ENCODE measurements at places on chromosomes 7 and 10.

- no peak for DNase-seq
Measured at GRCh38 chr10:117818721-117819120, 228.0 kb downstream of the RAB11FIP2 start.

- DNase-seq, result no peak
Measured at GRCh38 chr7:48458701-48459524, 287.7 kb downstream of the ABCA13 start.

DNA sequence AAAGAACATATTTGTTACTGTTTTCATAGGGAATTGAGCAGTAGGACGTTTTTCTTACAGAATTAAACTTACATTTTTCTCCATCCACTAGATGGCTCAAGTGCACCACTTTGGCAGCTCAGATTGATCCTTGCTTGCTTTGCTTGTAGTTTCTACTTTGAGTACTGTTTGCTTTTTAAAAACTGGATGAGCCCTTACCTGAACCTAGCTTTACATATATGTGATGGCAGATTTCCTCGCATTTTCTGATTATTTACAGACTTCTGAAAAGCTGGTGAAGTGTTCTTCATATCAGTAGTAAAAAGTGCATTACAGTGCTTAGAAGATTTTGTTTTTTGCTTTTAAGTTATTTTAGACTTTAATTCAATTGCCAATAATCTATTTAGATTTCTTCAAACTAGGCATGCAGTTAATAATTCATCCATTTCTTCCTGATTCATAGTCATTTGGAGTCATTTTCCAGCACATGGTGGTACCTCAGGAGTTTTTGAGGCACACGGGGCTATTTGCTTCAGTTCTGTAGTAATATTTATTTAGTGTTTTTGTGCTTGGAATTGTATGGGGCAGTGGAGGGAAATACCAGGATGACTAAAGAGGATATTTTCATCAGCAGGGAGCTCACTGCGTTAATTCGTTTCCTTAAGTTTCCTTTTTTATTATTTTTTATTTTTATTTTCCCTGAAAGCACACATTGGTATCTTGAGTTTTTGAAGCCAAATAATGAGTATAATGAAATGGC lies 57.3 kb downstream of the MAPK8 start:
- no peak for DNase-seq

GRCh38 chr7:116162254-116162653 lies 48.1 kb upstream of the TES start:
- no peak for DNase-seq

DNA sequence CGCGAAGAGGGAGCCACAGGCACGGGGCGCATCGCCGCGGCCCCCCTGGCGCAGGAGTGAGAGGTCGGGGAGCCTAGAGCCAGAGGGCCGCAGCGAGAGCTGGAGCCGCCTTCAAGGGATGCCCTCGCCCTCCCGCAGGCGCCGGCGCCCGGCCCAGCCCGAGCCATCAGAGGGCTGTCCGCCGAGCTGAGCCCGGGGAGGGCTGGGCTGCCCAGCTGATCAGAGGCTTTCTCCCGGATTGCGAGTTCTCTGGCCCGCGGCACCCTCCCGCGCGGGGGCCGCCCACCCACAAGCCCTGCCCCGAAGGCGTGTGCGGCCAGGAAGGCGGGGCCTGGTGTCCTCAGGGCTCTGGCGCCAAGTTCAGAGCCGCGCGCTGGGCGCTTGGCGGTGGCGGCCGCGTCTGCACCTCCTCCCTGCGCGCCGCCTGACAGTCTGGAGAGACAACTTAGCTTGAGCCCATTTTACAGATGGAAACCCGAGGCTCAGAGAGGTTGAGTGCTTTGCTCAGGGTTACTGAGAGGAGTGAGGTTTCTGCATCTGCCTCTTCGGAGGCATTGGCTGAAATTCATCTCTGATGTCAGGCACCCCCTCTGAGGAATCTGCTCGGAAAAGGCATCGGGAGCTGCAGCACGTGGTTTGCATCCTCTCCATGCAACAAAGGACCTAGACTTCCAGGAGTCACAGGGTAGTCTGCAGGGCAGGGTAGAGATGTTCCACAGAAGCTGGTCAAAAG lies 3.8 kb upstream of the ANTXRL start:
- no peak for DNase-seq

GRCh38 chr7:98668255-98668654 lies 51.2 kb downstream of the NPTX2 start:
- DNase-seq, result no peak

DNA sequence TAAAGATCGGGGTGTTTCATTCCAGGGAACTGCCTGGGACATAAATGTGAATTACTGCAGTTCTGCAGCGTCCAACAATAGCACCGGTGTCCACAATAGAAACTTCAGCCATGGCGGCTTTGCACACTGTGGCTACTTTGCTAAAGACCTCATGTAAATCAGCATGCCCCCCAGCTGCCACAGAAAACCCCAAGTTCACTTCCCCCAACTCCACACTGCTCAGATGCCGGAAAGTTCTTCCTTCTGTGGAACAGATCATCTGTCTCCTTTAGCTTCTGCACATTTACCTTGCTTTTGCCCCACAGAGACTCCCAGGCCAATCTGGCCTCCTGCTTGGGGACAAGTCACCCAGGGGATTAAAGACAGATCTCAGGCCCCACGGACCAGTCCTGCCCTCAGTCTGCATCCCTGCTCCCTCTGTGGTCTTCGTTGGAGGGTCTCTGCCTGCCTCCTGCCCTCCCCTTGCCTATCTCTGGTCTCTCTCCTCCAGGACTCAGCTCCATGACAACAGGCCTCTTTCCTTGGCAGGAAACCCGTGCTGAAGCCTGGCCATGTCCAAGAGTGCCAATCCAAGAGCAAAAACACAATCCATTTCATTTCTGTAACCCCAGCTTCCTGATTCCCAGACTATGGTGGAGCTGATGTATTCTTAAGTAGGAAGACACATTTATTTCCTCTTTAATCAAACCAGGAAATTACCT lies 403.2 kb downstream of the RPS24 start:
- DNase-seq, result no peak

DNA sequence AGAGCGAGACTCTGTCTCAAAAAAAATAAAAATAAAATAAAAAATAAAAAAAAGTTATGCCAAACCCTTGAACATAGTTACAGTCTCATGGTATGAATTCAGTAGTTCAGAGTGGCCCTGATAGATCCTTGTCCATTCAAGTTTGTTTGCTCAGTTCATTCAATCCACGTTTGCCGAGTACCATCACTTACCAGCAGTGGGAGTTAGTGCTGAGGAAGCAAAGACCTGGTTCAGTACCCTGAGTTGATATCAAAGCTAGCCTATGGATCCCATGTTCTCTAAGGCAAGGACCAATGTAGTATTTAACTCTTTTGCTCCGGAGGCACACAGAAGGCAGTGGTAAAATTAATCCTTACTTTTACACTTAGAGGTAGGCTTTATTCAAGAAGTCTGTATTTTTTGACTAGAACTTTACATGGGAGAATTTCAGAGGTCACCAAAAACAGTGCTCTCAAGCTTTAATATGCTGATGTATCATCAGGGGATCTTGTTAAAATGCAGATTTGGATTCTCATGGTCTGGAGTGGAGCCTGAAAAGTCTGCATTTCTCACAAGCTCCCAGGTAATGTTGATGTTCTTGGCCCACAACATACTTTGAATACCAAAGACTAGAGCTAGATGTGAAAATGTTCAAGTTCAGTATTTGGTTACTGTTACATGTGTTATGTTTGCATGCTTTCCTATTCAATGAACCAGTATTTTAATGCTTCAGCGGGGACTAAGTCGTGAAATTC lies 38.1 kb upstream of the HBP1 start:
- no peak for DNase-seq

- DNase-seq, result no peak
Measured at GRCh38 chr7:105438847-105439173, 50.1 kb upstream of the SRPK2 start.

DNA sequence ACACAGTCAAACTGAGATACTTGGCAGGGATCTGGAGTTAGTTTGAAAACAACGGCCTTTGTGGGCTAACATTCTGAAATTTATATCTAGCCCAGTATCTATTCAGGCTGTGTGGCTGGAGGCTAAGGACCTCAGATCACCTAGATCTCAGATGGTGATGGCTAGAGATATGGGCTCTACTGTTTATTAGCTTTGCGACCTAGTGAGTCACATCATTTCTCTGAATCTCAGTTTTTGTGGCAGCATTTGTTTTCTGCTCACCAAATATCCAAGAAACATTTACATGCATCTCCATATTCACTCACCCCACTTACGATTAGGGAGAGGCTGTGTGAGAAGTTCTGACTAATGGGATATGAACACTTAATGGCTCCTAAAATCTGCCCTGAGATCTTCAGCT lies 503.9 kb downstream of the KIF20B start:
- no peak for DNase-seq

GRCh38 chr10:120457431-120458172 lies 575 bp downstream of the PLPP4 start:
- no peak for DNase-seq

DNA sequence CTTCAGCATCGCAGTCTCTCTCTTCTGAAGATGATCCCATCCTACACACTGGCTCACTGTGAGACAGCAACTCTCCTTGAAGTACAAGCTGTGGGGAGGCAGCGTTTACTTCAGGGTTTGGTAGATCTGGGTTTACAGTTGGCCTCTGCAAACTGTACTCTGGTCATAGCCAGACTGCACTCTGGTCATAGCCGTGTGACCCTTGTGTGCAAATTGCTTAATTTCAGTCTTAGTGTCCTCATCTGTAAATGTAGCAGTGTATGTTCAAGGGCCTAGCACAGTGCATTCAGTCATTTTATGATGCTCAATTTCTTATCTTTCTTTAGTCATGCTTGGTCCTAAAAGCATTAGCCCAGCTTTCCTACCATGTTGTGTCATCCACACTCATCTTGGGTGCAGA lies 188.2 kb downstream of the LRMDA start:
- DNase-seq, result no peak

DNA sequence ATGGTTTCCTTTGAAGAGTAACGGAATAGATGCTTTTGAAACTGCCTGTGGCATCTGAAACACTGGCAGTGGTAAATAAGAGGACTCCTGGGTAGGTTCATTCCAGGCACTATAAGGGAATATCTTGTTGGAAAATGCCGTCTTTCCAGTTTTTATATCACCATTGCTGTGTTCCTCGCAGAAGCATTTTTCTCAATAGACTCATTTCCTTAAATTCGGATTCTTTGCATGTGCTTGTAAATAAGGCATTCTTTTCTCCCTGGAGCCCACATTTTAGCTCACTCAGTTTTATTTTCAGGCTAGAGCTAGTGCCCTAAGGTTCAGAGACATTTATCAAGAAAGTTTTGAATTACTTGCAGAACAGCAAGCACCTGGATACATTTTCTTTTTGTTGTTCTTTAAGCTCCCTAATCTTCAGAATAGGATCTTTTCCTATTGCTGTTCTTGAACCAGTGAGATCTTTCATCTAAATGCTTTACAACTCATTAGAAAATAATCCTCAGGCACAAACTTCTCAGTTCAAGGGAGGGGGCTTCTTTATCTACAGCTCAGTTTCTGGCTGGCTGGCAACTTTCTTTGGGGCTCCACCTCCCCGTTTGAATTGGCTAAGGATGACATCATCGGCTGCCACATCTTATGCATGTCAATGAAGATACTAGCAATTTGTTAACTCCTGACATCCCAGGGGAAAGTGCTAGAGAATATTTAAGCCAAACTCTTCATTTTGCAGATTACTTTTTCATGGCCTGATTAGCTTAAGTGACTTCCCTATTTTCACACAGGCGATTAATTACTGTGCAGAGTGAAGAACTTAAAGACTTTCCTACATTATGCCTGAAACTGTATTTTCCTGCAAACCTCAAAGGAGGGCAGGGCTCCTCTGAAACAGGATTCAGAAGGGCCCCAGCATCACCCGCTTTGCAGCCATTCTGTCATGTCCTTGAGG lies 133.7 kb upstream of the RSU1 start:
- peak; percentile 16 for DNase-seq

DNA sequence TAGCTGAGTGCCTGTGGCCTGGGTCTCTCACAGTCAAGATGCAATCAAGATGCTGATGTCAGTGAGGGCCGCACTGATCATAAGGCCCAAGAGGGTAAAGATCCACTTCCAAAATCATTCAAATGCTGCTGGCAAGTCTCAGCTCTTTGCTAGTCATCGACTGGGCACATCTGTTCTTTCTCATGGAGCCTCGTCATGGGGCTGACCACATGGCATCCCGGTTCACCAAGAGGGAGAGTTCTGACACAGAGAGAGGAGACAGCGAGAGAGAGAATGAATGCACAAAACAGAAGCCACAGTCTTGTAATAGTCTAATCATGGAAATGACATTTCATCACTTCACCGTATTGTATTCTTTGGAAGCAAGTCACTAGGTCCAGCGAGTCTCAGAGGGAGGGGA lies 1067.5 kb upstream of the C7orf33 start:
- no peak for DNase-seq

DNA sequence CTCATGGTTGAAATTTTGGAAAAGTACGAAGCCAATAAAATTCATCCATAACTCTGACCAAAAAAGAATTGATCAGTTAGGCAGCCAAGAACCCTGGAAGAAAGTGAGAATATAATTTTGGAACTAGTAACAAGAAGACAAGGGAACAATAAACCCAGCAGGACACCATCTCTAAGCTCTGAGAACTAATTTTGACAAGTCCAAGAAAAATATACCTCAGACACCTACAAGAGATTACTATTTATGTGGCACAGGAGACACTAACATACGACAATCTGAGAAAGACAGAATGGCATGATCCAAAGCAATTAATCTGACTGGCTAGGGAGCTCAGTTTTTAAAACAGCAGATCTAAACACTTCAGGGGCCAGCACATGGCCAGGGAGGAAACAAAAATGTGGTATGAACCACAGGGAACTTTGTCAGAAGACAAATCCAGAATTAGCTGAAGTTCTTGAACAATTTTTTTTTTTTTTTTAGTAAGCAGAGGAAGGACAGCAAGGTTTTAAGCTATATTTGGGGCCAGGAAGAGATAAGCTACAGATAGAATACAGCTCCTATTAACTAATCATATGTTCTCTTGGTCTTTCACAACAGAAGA lies 38.9 kb downstream of the PARD3 start:
- no peak for DNase-seq

DNA sequence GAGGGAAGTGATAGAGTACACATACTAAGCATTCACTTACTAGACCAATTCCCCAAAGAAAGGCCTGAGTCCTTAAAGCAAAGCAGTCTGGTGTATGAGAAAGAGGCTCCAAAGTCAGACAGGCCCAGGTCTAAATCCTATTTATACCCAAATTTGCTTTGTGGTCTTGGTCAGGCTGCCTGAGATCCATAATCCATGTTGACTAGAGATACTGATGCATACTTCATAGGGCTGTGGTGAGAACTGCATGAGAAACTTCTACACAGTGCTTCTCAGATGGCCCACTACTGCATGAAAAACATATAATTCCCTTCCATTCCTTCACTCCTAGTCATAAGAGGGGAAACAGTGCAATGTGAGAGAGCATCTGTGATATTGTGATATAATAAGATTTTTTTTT lies 81.6 kb upstream of the SP4 start:
- no peak for DNase-seq

DNA sequence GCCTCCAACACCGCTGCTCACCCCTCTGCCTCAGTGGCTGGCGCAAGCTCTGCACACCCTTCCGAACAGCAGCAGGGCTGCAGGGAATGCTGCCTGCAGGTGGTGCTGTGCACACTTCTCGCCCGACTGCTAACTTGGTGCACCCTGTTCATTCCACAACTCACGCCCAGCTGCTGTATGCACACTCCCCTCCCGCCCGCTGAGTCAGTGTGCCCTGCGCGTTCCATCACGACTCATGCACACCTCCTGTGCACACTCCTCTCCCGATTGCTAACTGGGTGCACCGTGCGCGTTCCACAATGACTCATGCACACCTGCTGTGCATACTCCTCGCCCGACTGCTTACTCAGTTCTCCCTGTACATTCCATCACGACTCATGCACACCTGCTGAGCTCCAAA lies 21.5 kb downstream of the ADARB2 start:
- no peak for DNase-seq

All from NCI-H1048 (cell line).